ENCODE measurements at places on chromosomes 6 and 20.

DNA sequence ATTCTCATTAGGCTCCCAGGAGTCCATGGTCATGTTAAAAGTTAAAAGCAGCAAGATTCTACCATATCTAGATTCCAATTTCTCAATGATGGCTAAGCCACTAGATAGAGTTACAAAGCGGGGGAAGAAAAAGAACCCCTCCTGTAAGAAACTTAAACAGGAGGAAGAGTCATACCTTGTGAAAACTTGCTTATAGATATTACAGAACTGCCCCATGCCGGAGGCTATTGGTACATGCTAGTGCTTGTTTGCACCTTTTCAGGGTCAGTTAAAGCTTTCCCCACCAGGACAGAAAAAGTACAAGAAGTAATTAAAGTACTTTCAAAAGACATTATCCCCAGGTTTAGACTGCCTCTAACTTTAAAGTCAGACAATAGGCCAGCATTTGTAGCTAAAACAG, 15.5 kb upstream of the GSTA3 start:
- no peak for DNase-seq

DNA sequence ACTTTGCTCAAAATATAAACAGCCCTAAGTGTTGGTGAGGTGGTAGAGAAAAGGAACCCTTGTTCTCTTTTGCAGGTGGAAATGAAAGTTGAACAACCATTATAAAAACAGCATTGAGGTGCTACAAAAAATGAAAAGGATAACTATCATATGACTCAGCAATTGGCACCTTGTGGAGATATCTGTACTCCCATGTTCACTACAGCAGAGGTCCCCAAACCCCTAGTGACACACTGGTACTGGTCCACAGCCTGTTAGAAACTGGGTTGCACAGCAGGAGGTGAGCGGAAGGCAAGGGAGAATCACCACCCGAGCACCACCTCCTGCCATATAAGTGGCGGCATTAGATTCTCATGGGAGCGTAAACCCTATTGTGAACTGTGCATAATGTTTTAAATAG, 267.4 kb upstream of the THEMIS start:
- no peak for DNase-seq

DNA sequence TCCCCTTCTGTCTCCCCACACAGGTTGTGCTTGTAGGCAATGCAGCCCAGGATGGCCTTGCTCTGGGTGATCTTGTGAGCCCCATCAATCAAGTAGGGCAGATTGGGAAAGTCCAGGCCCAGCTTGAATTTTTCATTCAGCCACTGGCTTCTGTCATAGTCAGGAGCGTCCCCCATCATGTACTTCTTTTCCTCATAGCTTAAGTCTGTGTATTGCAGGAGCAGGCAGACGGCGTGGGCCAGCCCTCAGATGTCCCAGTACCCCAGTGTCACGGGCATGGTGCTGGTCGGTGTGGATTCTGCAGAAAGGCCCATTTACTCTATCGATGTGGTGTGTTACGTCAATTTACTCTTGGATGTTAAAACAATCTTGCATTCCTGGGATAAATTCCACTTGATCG, 40.1 kb upstream of the SLC16A10 start:
- no peak for DNase-seq

GRCh38 chr6:52503851-52504781, 72.7 kb downstream of the TRAM2 start:
- no peak for DNase-seq

- no peak for DNase-seq
Measured at GRCh38 chr20:49397525-49397924, 84.9 kb downstream of the KCNB1 start.

GRCh38 chr6:72740135-72740534, 118.3 kb downstream of the KCNQ5 start:
- DNase-seq: no peak

GRCh38 chr6:41036601-41037000, 2.4 kb downstream of the UNC5CL start:
- DNase-seq: no peak

DNA sequence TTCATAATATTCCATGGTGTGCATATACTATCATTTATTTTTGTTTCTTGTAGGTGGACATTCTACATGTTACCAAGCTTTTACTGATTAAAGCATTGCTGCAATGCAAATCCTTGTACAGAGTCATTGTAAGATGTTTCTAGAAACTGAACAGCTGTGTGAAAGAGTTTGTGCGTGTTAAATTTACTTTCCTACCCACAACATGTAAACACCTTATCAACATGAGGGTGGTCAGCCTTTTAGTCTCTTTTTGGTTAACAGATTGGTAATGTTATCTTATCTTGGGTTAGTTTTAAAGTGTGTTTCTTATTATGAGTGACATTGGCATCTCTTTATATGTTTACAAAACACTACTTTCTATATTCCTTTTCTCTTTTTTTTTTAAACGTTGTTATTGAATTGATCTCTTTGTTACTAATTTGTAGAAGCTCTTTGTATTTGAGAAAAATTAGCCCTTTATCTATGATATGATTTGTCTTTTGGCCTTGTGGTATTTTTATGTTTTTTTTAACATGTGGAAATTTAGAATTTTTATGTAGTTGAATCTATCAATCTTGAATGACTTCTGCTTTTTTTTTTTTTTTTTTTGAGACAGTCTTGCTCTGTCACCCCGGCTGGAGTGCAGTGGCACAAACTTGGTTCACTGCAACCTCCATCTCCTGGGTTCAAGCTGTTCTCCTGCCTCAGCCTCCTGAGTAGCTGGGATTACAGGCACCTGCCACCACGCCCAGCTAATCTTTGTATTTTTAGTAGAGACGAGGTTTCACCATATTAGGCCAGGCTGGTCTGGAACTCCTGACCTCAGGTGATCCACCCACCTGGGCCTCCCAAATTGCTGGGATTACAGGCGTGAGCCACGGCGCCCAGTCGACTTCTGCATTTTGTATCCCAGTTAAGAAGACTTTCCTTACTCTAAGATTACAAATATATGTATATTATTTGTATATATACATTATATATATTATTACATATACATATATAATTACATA, 112.1 kb downstream of the TCP11 start:
- DNase-seq: no peak

- DNase-seq: no peak
Measured at GRCh38 chr20:61519488-61519887, 267.4 kb downstream of the CDH4 start.

DNA sequence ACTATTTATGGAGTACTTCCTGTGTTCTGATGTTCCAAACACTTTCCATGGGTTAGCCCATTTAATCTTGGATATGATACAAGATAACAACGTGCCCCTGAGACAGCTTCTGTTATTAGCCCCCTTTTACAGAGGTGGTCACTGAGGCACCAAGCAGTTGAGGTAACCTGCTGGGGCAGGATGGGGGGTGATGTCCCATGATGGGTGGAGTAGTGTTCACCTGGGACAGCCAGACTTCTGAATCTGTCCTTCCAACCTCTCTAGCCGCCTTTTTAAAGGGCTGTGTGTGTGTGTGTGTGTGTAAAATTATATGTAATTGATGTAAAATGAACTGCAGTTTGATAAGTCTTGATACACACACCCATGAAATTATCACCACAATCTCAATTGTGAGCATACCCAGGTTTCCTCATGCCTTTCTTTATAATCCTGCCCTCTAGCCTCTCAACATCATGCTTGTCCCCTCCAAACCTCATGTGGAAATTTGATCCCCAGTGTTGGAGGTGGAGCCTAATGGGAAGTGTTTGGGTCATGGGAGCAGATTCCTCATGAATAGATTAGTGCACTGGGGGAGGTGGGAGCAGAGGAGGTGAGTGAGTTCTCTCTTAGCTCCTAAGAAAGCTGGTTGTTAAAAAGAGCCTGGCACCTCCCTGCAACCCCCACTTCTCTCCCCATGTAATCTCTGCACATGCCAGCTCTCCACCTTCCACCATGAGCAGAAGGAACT, 39.2 kb downstream of the PLAGL2 start:
- DNase-seq: no peak

Measured in stimulated activated CD8-positive, alpha-beta memory T cell treated with anti-CD3 and anti-CD28 coated beads, Interleukin-15, amount 100 ng/mL, for 48 hours (primary cell).